ENCODE measurements at places on chromosomes 16 and 17. TPM values are rescaled to one million over a fixed set of nuclear protein-coding genes. Genes with fewer than 3 reads are reported as not detected.

Gene EVI2A
- 6.5 TPM for total RNA-seq

Gene PMFBP1
- 0.78 TPM for total RNA-seq

Gene WNT3
- 0.37 TPM for total RNA-seq

Gene CCL22
- total RNA-seq, result not detected

Gene CES5A
- total RNA-seq, result not detected

Gene SCGB1C2
- not detected for total RNA-seq

Gene ZNF624
- 3.3 TPM for total RNA-seq

Gene KRT33B
- total RNA-seq, result not detected

Gene PPL
- 90.0 TPM for total RNA-seq

Gene SOX8
- total RNA-seq, result 0.78 TPM

Gene CHST5
- total RNA-seq, result 0.20 TPM

Gene SLX4
- 5.5 TPM for total RNA-seq

Gene NUPR1
- 7.2 TPM for total RNA-seq

Gene PRR15L
- total RNA-seq, result not detected

Gene PRKCB
- total RNA-seq, result not detected

Gene PPP1R27
- not detected for total RNA-seq

Gene ADAM11
- 0.59 TPM for total RNA-seq

Gene TTYH2
- 6.5 TPM for total RNA-seq

Gene TNP2
- total RNA-seq, result not detected

Gene KRTAP4-9
- total RNA-seq, result not detected

Gene IKZF3
- total RNA-seq, result not detected

Gene OR1F1
- total RNA-seq, result not detected

Gene TMEM94
- 31.6 TPM for total RNA-seq

Gene CACNG3
- total RNA-seq, result not detected

Gene ACSM3
- 0.37 TPM for total RNA-seq

Gene CACNG5
- total RNA-seq, result not detected
